ENCODE measurements at places on chromosomes 3 and 15.

DNA sequence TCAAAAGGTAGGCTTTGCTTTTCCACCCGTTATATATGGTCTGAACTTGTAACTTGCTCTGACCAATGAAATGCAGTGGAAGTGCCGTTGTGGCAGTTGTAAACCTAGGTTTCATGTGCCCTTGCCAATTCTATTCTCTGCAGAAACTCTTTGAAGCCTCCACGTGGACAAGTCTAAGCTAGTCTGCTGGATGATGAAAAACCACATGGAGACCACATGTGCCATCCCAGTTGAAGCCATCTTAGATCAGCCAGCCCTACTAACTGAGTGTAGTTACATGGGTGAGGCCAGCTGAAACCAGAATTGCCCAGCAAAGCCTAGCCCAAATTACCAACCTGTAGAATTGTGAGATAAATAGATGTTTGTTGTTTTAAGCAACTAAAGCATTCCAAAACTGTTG, 183.7 kb upstream of the KCNH8 start:
- no peak for DNase-seq

- DNase-seq, result no peak
These were observed 81.1 kb upstream of the VGLL4 start for GRCh38 chr3:11724615-11725339.

- no peak for DNase-seq
These were observed 132.2 kb downstream of the OSBPL10 start for GRCh38 chr3:31848911-31849310.

GRCh38 chr3:69696367-69696766, 42.9 kb upstream of the MITF start:
- DNase-seq, result no peak

DNA sequence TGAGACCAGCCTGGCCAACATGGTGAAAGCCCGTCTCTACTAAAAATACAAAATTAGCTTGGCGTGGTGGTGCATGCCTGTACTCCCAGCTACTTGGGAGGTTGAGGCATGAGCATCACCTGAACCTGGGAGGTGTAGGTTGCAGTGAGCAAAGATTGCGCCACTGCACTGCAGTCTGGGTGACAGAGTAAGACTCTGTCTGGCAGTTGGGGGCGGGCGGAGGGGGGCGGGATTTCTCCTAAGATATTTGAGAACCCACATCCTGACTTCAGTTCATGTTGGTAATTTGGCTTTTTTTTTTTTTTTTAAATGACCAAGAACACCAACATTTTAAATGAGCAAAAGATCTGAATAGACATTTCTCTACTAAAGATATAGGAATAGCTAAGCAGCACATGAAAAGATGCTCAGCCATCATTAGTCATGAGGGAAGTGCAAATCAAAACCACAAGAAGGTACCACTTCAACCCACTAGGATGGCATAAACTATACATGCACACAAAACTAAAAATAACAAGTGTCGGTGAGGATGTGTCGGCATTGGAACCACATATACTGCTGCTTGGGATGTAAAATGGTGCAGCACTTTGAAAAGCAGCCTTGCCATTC, 75.6 kb upstream of the LMOD3 start:
- DNase-seq, result peak; percentile 75

- no peak for DNase-seq
These were observed 195.2 kb upstream of the MME start for GRCh38 chr3:154884952-154885351.

Data from activated CD8-positive, alpha-beta memory T cell treated with anti-CD3 and anti-CD28 coated beads, Interleukin-2, amount 50 U/mL, for 48 hours (primary cell).